Cardiac muscle cell (in vitro differentiated cells and primary cell): ENCODE measurements at places on chromosomes 11 and 22. TPM values are rescaled to one million over a fixed set of nuclear protein-coding genes. Genes with fewer than 3 reads are reported as not detected.
A peak's percentile ranks its signal among the peaks of the same experiment; 100 is the strongest.

DNA sequence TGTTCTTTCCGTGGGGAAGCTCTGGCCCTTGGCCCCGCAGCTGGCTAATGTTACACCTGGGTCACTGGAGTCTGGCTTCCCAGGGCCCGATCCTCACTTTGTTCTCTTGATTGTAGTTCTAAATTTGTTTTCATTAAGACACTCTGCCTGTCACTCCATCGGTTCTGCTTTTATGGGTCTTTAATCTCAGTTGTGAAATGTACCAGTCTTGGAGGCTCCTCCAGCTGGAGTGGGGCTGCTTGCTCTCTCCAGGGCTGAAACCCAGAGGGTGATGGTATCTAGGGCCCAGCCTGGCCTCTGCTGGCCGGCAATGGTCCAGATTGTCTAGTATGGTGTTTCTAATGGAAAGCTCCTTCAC lies 352.9 kb downstream of the TENM4 start:
- peak; percentile 32 for DNase-seq

DNA sequence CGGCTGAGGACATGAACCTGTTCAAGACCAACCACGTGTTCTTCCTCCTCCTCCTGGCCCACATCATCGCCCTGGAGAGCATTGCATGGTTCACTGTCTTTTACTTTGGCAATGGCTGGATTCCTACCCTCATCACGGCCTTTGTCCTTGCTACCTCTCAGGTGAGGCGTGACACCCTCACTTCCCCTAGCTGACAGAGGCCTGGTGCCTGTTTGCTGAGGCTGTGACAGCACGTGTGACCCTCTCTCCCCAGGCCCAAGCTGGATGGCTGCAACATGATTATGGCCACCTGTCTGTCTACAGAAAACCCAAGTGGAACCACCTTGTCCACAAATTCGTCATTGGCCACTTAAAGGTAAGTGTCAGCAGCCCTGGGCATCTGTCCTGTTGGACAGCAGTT lies 12.3 kb downstream of the FADS2 start:
- DNase-seq, result no peak

DNA sequence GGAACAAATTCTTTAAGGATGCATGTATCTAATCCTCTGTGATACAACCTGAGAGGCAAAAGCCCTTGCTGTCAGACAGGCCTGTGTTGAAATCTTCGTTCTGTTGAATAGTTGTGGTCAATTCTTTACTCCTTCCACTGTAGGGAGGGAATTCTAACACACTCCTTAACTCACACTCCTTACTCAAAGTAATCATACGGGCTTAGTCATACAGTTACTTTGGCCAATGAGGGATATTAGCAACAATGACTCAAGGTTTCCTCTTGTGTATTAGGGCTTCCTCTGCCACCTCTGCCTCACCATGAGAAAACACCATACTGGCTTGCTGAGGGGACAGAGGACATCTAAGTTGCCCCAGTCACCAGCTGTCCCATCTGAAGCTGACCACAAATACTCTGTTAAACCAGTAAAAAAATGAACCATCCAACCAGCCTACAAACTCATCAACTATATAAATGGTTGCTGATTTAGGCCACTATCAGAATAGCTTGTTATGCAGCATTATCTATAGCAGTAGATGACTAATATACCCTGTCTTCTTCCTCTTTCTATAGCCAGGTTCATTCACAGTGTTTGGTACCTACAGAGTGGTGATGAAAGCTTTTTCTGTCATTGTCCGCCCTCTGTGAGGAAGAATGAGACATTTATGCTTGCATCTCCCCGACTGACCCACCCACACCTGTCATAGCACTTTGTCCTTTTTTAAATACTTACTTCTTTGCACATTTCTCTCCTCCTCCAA lies 322.8 kb upstream of the SYN3 start:
- DNase-seq, result no peak

- DNase-seq, result no peak
Observed at GRCh38 chr11:43575913-43576310, 104.6 kb upstream of the HSD17B12 start.

DNA sequence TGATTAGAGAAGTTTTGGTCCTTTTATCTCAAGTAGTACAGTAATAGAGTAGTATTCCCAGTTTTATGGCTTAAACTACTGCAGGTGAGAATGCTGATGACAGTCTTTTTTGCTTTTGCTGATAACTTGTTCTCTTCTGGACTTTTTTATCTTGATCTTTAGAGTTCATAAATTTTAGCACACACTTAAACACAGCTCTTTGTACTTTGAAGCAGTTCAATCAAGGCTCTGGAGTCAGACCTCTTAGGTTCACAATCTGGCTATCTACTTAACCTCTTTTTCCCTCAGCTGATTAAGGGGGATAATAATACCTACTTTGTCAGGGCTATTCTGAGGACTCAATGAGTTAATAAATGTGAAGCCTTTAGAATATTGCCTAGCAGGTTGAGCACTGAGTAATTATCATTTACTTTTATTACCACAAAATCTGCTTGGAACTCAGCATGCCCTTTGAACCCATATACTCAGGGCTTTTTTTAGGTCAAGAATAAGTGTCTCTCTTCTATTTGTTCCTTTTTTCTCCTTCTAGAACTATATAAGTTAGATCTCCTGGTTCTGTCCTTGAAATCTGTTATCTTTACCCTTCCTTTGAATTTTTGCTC lies 51.9 kb downstream of the CSTF3 start:
- DNase-seq, result no peak

- no peak for DNase-seq
Observed at GRCh38 chr22:19933341-19934241, 8.0 kb upstream of the COMT start.

GRCh38 chr22:34243023-34243422 lies 322.7 kb upstream of the LARGE1 start:
- no peak for DNase-seq

GRCh38 chr11:94558468-94558867 lies 8.7 kb upstream of the PIWIL4 start:
- no peak for DNase-seq

Gene MLC1
- polyA plus RNA-seq, result 0.32 TPM in 1 of 2 replicates, not detected in the other

DNA sequence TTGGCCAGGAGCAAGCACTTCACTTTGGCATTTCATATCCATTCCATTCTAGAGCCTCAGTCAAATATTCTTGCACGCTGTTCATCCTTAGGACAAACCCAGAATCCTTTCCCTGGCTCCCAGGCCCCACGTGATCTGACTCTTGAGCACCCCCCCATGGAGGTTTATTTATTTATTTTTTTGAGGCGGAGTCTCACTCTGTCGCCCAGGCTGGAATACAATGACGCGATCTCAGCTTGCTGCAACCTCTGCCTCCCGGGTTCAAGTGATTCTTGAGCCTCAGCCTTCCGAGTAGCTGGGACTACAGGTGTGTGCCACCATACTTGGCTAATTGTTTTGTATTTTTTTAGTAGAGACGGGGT lies 12.7 kb upstream of the TSGA10IP start:
- peak; percentile 48 for DNase-seq

DNA sequence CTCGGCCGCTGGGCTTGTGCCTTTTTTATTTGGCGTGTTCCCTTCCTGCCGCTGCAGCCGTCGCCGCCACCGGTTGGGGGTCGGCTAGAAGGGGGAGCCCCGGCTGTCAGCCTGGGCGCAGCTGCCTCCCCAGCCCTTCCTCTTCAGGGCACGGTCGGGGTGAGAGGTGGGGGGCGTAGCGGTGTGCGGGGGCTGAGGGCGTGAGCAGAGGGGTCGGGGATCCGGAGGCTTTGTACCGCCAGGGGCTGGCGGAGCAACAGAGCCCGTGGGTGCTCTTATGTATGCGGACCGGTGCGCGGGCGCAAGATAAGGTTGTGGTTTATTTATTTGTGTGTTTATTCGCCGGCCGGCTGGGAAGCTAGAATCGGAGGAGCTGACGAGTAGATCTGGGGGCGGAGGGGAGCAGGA lies 477 bp downstream of the ZBTB16 start:
- DNase-seq, result peak; percentile 53

DNA sequence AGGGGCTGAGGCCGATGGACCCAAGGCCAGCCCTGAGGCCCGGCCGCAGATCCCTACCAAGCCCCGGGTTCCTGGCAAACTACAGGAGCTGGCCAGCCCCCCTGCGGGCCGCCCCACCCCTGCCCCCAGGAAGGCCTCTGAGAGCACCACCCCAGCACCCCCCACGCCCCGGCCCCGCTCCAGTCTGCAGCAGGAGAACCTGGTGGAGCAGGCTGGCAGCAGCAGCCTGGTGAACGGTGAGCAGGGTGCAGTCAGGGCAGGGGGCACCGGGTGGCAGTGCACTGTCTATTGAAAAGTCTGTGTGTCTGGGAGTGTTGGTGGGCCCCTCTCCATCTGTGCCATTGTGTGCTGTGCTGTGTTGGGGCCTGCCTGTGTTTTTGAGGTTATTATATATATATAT lies 16.1 kb downstream of the MICALL1 start:
- DNase-seq, result no peak

Gene MPPED2
- polyA plus RNA-seq, result 54.4 and 71.5 TPM in 2 replicates

DNA sequence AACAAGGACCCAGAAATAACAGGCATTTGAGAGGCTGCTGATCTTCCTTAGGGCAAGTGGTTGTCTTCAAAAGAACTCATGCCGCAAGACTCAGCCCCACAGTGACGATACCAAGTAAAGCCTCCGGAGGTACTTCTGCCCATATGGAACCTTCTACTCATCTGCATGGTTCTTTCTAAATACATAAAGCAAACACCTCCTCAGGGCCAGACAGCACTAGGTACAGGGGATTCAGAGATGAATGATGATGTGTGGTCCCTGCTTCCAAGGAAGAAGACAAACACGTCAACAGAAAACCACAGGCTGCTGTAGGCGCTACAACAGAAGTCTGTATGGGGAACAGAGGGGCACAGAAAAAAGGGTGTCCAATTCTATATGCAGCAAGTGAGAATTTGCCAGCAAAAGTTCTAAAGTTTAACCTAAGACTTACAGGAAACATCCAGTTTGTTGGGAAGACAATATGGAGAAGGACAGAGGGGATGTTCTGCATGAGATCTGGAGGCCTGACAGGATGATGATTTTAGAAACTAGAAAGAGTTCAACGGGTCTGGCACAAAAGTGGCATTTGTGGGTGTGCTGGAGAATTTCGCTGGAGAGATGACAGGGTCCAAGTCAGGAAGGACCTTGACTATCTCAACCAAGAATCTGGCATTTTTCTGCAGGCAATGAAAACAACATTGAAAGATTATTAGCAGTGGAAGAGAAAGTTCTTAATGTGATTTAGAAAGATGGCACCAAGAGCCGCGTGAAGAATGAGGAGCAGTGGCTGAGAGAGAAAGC lies 23.7 kb downstream of the JAML start:
- no peak for DNase-seq

Gene TRIM49
- polyA plus RNA-seq, result not detected in 2 replicates

Gene HSPB2
- 6.6 and 9.2 TPM in 2 replicates for polyA plus RNA-seq

Gene POGLUT3
- 14.5 and 18.8 TPM in 2 replicates for polyA plus RNA-seq

GRCh38 chr11:17906436-17906835 lies 106.4 kb downstream of the SERGEF start:
- DNase-seq, result no peak
